Brain microvascular endothelial cell (primary cell): ENCODE measurements at places on chromosomes 11 and 22.

GRCh38 chr11:38476808-38477575 is 1879.0 kb upstream of the RAG2 start:
- DNase-seq = peak; percentile 0

DNA sequence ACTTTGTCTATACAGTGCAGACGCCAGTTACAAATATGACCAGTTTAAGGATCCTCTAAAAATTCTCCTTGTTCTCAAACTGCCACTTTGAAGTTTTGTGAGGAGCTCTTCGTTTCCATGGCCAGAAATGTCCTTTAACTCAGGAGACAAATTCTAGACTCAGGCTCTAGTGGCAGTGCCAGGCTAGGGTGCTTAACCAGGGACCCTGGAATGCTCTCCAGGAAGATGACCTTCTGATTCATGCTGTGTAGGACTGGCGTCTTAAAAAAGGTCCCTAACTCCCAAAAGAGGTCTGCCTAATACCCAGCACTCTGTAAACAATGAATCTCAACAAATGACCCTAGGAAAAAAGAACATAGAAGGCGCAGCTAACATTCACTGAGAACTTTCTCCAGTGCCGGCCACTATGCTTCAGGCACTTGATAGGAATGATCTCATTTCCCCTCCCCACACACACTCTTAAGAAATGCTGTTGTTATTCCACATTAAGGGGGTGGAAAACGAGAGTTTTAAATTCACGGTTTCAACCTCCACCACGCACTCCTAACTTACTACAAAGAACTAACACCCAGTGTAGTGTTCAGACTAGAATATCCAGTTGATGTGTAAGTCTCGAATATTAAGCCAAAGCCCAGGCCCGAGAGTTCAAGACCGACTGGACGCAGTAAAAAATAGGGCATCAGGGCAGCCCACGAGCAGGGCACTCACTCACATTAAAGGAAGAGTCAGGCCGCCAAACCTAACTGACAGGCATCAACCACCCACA is 747 bp downstream of the NXF1 start:
- DNase-seq = peak; percentile 29

DNA sequence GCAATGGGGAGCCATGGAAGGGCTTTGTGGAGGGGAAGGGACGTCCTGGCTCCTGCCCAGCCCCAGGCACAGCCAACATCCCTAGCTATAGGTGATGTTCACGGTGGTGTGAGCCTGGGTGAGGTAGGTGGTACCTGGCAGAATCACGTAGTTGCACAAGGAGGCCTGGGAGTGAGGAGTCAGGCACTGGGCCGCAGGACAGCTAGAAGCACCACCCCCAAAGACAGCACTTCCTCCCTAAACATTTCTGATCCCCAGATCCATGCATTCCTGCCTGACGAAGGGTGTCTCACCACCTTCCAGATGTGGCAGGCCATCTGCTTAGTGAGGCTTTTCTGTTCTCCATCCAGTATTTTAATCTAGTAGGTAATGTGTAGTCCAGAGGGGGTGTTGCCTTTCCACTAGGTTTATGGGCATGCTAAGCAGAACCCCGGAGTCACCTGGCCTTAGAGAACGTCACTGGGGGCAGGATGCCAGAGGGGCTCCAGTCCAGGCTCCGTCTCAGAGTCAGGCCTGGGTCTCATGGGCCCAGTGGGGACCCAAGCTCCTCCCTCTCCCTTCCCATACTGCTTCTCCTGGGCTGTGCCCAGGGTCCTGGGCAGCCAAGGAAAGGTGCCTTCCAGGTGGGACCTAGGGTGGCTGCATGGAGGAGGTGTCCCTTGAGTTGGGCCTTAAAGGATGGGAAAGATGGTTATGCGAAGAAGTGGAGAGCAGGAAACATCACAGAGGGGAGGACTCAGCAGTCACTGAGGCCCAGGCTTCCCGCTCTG is 56.2 kb downstream of the OTOG start:
- DNase-seq = no peak

GRCh38 chr22:41092847-41093411 is 537 bp downstream of the EP300 start:
- no peak for DNase-seq

DNA sequence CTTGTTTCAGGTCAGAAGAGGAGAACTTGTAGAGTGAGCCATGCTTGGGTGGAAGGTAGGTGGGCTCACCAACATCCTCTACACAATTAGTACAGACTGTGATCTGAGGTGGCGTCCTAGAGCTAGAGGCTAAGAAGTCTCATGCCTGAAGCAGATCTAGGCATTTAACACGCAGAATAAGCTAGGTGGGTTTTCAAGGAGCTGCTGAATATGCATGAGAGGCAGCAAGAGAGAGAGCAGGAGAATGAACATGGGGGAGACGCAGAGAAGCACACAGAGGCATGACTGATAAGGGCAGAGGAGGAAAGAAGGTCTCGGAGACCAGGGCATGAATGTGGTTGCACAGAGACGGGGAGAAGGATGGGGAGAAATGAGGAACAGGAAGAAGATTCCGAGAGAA is 36.8 kb upstream of the JAM3 start:
- no peak for DNase-seq

DNA sequence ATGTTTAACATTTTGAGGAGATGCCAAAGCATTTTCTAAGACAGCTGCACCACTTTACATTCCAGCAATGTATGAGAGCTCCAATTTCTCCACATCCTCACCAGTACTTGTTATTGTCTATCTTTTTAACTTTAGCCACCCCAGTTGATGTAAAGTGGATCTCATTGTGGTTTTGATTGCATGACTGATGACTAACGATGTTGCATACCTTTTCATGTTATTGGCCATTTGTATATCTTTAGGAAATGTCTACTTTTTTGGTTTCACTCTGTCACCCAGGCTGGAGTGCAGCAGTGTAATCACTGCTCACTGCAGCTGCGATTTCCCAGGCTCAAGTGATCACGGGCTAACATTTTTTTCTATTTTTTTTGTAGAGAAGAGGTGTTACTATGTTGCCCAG is 8.9 kb downstream of the TTC28 start:
- no peak for DNase-seq

DNA sequence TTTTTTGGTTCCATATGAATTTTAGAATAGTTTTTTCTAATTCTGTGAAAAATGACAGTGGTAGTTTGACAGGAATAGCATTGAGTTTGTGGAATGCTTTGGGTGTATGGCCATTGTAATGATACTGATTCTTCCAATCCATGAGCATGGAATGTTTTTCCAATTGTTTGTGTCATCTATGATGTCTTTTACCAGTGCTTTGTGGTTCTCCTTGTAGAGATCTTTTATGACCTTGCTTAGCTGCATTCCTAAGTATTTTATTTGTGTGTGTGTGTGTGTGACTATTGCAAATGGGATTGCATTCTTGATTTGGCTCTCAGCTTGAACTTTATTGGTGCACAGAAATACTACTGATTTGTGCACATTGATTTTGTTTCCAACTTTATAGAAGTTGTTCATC is 3.0 kb upstream of the CSF2RB start:
- no peak for DNase-seq

- DNase-seq = no peak
These were observed 283.3 kb downstream of the CADM1 start for GRCh38 chr11:115220911-115221310.

DNA sequence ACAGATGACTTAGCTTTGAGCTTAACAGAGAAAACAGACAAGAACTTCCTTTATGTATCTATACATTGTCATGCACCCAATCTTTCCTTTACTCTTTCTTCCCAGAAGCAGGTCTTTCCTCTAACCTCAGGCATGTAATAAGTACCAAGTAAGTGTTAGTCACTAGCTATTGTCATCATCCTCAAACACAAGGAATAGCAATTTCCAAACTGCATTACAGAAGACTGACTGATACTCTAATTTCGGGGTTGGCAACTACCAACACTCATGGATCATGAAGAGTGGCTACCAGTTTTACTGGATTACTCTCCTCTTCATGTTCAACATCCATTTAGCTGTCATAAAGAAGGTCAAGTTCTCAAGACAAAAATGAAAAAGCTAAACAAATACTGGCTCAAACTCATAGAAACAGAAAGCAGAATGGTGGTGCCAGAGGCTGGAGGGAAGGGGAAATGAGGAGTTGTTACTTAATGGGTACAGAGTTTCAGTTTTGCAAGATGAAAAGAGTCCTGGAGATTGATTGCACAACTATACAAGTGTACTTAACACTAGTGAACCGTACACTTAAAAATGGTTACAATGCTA is 111.6 kb downstream of the SIK3 start:
- DNase-seq = peak; percentile 49

DNA sequence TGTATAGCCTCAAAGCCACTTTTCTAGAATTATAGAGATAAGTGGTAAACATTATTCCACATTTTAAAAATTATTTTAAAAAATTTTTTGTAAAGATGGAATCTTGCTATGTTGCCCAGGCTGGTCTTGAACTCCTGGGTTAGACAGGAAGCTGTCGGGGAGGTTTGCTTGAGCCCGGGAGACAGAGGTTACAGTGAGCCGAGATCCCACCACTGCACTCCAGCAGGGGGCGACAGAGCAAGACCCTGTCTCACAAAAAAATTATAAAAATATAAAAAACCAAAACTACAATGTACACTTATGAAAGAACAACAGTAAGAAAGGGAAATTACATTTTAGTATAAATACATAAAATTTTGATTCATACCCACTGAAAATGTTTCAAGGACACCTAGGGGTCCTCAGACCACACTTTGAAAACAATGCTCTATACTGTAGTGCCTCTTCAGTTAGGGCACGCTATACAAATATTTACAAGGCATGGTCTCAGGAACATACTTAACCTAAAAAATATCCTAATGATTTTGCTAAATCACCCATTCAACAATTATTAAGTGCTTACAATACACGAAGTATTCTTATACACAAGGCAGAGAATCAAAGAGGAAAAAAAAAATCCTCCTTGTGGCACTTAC is 111.2 kb downstream of the MRTFA start:
- DNase-seq = peak; percentile 46

DNA sequence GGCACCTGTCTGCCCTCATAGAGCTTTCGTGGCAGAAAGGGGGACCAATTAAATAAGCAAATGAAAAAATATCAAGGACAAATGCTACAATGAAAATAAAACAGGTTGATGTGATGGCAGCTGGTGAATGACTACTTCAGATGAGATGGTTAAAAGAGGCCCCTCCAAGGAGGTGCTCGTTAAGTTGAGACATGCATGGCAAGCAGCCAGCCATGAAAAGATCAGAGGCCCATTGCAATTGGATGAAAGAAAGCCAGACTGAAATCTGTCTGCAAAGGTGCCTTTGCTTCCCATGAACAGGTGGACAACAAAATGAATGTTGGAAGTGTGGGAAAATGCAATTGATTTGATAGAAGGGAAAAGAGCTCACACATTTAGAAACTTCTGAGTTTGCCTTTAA is 848 bp upstream of the TRPC6 start:
- no peak for DNase-seq

- no peak for DNase-seq
These were observed 36.5 kb downstream of the TENM4 start for GRCh38 chr11:79404325-79404724.

- DNase-seq = no peak
These were observed 60.5 kb downstream of the BCR start for GRCh38 chr22:23240639-23241389.

DNA sequence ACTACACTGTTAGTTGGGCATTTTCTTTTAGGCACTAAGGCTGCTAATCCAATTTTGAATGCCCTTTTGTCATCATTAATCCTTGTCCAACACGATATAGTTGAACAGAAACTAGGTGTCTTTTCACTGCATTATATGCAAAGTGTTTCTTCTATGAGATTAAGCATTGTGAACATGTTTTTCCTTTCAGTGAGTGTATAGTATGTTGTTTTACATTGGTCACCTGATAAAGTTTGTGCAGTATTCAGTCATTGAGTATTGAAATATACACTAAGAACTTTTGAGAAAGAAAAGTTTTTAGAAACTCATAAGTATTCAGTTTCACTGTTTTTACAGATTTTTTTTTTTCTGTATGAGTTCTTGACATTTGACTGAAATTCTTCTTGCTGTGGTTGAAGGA is 59.0 kb downstream of the ZC3H12C start:
- DNase-seq = no peak

DNA sequence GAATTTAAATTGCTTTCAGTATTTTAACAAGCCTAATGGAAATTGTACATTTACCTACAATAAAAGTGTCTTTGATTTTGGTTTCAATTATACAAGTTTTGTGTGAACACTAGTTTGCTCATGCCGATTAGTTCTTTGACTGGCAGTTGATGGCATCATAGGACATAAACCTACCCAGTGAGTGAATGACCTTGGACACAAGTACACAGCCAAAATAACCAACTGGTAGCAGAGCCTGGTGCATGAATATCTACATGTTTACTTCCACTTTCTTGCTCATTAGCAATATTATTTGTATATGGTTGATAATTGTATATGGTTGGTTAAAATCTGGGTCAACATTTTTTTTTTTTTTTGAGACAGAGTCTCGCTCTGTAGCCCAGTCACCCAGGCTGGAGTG is 37.8 kb downstream of the STIM1 start:
- no peak for DNase-seq

- peak; percentile 84 for DNase-seq
These were observed 6.4 kb upstream of the ARFGAP3 start for GRCh38 chr22:42863349-42863961.

DNA sequence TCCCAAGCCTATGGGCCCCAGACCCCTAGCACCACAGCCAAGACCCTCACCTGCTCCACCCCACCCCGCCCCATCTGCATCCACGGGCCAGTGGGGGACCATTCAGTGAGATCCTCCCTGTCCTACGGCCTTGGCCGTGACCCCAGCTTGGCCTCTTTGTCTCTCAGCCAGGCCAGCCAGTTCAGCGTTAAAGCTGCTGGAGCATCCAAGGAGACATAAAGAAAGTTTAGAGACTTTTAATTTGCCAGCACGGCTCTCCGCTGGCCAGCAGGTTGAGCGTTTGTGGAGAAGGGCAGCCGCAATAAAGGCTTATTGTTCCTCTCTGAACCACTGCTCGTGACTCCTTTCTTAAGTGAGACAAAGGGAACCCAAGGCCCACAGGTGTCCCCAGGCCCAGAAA is 49.3 kb upstream of the LMO1 start:
- DNase-seq = no peak

DNA sequence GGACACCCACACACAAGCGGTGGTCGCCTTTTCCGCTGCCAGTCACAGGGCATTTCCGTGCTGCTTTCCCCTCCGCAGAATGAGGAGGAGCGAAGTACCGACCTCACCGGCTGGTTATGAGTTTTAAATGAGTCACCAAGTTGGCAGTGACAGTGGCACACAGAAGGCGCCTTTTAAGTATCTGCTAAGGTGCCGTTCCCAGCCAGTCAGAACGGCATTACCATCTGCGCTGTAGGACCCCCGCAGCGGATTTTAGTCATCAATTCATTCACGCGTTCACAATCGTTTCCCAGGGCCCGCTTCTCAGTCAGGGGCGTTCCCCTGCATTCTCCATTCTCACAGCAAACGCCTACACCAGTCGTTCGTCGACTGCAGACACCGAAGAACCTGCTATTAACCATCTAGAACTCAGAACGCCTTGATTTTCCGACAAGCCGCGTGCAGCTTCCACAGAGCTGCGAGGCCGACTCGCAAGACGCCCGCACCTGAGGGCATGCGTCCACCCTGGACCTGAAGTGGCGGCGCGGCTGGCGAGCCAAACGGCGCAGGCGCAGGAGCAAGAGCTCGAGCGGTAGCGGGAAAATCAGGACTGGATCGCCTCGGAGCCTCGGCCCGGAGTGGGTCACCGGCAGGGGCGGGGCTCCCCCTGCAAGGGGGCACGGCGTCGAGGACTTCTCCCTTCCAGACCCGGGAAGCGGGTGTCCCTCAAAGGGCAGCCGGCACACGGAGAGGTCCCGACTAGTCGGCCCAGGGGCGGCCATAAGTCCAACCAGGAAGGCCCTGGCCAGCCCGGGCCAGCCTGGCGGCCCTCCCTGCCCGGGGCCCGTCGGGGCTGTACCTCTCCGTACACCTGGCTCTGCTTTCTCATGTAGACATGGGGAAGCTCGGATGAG is 642 bp downstream of the CYP2R1 start:
- DNase-seq = peak; percentile 71
